ENCODE measurements at places on chromosomes 12 and 14.

GRCh38 chr12:119989361-119989730, 310 bp downstream of the BICDL1 start:
- no peak for DNase-seq

- peak; percentile 36 for DNase-seq
These were observed 23.6 kb downstream of the DAD1 start for GRCh38 chr14:22565391-22565945.

- no peak for DNase-seq
These were observed 9.7 kb downstream of the PAWR start for GRCh38 chr12:79681008-79681590.

DNA sequence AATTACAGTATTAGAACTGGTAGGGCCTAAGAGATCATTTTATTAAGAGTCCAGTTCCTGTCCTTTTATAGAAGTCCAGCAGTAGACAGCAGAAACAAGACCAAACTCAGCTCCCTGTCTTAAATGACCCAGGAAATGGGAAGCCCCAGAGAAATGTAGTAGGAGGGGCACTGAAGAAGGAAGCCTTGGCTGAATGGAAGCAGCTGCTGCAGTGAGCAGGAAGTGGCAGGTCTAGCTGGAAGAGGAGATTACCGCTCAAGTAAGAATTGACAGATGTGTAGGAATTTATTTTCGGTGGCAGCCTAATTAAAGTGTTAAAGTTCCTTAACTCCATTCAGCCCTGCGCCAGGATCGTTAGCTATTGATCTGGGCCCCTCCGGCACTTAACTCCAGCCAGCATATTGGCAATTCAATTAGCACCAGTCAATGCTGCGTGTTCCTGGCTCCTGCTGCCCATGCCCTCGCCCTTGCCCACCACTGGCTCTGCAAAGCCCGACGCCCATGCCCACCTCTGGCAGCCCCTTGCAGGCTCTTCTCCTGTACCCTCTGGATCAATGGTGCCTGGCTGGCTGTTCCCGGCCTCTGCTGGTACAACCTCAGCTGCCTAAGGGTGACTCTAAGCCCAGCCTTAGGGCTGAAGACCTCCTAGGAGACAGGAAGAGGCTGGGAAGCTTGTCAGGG, 21.1 kb downstream of the ZFHX2 start:
- DNase-seq = no peak

- DNase-seq = no peak
These were observed 19.5 kb upstream of the CERS5 start for GRCh38 chr12:50186681-50187080.

- DNase-seq = no peak
These were observed 88.5 kb upstream of the RIN3 start for GRCh38 chr14:92425101-92425500.

- no peak for DNase-seq
These were observed 6.0 kb upstream of the ACVRL1 start for GRCh38 chr12:51901121-51901817.

GRCh38 chr14:99803106-99803775, 10.0 kb downstream of the EML1 start:
- no peak for DNase-seq

GRCh38 chr14:76698631-76699030, 62.6 kb upstream of the VASH1 start:
- DNase-seq = no peak

DNA sequence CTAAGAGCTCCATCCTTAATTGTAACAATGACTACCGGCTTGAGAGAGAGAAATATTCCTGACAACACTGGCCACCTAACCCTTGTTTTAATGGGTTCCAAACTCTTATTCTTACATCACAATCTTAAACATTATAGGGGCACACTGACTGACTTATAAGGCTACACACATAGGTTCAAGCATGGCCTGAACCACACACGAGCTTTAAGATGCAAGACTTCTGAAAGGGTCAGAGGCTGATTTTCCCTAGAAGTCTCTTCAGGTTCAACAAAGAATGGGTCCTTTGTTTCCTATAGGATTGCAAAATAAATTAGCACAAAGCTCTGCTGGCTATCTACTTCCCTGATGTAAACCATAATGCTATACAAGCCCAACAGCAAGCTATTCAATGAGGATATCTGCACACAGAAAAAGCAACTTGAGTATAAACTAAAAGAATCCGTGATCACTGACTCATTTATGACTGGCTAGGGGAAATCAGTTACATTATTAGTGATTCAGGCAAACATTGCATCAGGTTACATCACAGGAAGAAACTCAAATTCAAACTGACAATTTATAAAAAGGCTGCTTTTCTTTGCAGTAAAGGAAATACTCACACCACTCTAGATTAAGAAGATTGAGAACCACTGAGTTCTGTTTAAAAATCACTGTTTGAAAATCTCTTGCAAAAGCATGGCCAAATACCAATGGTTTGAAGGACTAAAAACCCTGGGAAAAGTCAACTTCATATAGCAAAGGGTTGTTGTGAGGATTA, 8.5 kb downstream of the BTG1 start:
- DNase-seq = no peak

- DNase-seq = no peak
These were observed 841.7 kb downstream of the DIO2 start for GRCh38 chr14:79369359-79370332.

DNA sequence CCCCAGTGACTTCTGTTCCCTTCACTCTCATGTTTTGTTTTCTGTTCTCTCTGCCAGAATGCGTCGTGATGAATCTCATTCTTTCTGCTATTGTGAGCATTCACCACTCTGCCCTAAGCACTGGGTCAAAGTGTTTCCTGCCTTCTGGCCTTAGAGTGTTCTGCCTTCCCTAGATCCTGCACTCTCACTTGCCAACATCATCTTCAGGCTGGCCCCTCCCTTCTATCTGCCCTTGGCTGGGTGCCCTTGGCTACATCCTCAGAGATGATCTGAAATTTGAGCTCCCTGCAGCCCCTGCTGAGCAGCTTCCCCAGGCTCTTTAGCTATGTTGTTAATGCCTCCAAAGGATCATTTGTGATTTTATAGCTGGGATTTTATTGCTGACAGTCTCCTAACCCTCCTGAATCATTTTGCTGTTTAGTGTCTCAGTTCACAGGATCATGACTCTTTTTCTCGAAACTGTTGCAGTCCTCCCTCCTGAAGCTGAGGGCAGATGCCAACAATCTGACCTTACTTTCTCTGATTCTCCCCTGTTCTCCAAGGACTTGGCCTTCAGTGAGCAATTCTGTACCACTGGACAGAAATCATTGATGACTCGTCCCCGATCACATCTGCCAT, 4.5 kb downstream of the DHRS2 start:
- no peak for DNase-seq
